Naive thymus-derived CD4-positive, alpha-beta T cell (primary cell): ENCODE measurements at places on chromosomes 11 and 22.

- DNase-seq, result no peak
These were observed 455.9 kb downstream of the MN1 start for GRCh38 chr22:27345691-27346090.

- no peak for DNase-seq
These were observed 30.1 kb upstream of the OAF start for GRCh38 chr11:120180551-120181232.

DNA sequence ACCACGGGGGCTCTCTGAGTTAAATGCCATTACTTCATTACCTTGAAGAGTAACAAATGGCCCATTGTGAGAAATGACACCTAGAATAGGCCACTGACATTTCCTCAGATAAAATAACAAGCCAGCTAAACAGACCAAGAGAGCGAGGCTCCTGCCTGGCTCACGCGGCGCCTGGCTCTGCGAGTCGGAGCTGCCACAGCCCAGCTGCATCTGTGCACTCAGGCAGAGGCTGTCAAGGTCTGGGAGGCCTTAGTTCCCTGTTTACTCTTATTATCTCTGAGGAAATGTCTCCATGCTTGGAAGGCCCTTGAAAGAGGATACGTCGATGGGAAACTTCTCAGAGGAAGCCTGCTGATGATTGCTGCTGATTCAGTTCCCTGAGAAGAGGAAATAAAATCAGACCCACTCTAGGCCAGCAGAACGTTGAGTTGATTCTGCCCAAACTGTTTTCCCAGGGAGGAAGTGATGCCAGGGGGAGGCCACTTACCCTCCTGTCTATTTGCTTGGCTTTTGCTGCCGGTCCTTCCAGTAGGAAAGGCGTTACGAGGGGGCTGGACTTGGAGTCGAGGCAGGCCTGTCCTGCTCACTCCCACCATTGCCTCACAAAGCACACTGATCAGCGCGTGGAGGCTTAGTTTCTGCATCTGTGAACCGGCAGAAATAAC is 208.8 kb downstream of the TBC1D22A start:
- no peak for DNase-seq

DNA sequence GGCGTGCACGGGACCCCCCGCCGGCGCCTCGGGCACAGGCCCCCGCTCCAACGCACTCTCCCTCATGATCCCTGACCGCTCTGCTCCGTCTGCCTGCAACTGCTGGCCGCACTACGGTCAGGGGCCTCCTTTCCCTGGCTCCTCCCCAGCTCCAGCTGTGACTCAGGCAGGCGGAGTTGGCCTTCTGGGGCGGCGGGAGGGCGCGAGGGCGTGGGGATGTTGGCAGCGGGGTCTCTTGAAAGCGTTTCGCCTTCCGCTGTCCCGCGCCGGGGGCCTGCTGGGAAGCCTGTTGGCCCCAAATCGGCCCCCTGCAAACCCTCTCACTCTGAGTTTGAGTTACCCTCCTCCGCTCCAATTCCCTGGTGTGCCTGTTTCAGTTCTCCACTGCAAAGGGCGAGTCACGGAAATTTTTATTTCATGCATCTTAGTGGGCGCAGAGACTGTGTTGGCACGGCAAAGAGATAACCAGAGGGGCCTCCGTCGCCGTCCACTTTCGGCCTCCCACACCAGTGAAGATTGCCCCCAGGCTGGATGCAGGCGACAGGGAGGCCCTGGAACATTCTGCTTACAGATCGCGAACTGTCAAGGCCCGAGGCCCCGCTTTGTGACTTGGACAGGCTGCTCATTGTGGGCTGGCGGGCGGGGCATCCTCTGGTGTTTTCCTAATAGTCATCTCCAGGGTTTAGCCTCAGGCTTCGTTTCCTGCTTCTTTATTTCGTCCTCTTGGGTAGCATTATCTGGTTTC is at the start of gene CAVIN3:
TSS of gene CAVIN3 (minus strand) at position 91 of the 745 bp plus-strand sequence. CDS start at position 66, 25 bp downstream.
- DNase-seq, result no peak

DNA sequence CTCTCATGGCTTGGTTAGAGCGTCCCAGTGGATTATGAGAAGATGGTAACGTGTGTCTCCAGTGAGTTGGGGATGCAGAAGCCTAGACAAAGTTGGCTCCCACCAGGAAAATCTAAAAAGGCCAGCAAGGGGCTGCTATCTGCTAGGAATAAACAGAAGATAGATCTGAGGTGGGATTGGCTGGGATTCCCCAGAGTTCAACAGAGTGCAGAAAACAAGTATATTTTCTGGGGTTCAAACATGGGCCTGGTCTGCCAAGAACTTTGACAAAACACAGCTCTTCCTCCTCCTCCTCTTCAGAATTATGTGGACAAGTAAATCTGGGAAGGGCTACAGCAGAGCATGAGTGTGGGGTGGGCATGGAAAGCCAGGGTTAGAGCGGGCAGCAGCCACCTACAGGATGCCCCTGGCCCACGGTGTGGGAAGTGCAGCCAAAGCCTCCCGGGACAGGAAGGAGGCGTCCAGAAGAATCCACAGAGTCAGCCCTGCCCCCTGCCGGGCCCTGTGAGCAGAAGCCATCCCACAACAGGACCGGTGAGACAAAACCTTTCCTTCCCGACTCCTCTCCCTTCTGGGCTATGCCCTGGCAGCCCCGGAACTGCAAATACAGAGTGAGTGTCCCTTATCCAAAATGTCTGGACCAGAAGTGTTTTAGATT is 67.1 kb downstream of the CD82 start:
- no peak for DNase-seq

DNA sequence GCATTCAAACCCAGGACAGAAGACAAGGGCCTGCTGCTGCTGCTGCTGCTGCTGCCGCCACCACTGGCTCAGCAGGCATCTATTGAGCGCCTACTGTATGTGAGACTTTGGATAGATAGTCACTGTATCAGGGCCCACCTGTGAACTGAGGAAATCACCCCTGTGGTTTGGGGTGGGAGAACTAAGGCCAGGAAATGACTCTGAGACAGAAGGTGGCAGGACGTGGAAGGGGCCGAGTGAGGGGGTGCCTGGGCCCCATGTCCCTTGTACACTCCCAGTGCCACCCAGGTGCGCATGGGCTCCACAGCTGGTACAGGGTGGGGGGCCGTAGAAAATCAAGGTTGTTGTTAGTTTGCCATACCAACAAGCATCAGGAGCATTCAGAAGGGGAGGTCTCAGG is 50.6 kb downstream of the ARHGAP8 start:
- no peak for DNase-seq

DNA sequence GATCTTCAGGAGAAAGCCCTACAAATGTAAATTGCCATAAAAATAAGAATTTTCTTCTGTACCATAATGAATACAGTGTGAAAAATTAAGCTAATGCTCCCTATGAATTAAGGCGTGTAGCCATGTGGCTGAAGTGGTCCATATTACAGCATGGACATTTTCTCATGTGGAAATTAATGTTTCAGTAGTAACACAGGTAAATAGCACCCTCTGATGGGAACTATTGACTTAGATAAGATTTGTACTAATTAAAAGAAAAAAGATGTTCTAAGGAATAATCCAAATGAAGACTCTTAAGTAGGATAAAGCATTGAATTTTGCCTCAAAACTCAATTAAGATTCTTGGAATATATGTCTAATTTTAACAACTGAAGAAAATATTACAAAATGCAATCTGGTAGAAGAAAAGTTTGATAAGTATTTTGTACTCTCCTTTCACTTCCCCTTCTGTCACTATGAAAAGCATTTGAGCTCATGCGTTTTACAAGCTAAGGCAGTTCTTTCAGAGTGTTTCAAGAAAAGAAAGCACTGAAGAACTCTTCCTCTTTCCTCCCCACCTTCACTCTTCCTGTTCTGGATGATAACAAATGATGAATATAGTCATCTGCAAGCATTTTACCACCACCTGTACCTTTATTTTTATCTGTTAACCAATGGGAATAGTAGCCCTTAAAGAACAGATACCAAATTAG is 9.9 kb upstream of the OR8D2 start:
- no peak for DNase-seq

DNA sequence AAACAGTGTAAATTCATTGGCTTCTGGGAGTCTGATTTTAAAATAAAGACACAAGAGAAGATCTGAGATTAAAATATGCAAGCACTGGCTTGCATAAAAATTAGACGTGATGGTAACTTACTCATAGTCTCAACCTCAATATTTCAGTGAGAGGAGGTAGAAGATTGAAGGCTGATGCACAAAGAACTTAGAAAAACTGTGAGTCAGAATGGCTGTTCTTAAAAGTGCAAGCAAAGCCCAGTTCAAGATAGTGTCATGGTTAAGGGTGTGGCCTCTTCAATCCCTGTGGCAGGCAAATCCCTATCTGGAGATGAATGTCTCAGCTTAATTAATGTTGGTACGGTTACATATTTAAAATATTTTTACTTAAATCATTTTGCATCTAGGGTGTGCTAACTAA is 33.6 kb upstream of the FIBIN start:
- no peak for DNase-seq

DNA sequence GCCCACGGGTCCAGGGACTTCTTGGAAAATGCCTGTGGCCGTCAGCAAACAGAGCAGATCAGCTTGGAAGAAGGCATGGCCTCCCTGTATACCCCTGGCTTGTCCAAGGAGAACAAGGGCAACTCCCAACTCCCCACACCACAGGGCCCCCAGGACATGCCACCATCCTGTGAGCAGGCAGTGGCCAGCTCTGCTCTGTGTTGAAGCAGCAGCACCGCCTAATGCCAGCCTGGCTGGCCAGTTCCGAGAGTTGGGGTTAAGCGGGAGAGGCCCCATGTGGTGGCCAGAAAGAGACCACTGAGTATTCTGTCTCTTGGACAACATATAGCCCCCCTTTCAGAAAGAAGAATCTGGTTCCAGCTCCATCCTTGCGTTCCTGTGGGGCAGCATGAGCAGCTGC is 209.2 kb downstream of the CTTN start:
- DNase-seq, result no peak

GRCh38 chr11:6489306-6489705 is 7.8 kb upstream of the DNHD1 start:
- no peak for DNase-seq

DNA sequence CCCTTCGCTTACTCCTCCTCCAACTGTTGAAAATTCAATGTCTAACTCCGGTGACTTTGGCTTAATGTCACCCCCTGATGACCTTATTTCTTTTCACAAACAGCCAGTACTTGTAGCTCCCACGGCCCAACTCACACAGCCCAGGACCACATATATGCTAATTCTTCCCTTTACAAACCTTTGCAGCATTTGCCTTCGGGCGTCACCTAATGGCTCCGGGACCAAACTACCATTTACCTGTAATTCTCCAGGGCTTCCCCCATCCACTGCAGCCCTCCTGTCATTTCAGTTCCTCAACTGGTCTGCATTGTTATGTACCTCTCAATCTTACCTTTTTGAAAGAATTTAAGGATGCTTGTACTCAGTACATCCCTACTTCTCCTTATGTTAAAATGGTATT is 29.8 kb upstream of the OR56B4 start:
- no peak for DNase-seq
